ENCODE measurements at places on chromosomes 4 and X.

- no peak for DNase-seq
These were observed 9.4 kb upstream of the KIAA0232 start for GRCh38 chr4:6773106-6773505.

DNA sequence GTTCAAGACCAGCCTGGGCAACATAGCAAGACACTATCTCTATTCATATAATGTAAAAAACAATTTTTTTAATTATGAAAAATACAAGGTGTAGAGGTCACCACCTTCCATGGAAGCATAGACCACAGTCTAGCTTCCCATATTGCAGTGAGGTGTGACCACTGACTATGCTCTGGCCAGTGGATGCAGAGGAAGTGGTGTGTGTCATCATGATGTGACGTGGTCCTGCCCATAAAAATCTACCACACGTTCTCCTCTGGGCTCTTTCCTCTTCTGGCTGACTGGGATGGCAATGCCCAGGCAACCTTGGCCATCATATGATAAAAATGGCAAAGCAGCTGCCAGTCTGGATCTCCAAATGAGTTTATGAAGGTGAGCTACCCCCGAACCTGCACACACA, 65.7 kb downstream of the RBM47 start:
- DNase-seq = no peak

- no peak for DNase-seq
These were observed 5.2 kb upstream of the SMIM10L2A start for GRCh38 chrX:135416546-135416945.

DNA sequence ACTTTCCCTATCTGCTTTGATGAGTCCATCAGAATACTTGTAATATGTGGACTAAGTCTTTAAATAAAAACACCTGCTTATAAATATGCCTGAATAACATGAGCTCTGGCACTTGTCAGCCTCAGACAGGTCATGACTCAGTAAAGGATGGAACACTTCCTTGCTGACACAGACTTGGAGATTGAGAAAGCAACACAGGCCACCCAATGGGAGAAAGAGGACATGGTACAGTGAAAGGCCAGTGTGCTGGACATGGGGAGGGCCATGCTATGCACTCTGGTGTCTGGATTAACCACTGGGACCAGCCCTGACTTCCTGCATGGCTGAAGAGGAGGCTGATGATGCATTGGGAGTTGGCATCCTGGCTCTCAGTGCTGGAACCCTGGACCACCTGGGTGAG, 149.5 kb downstream of the DHRSX start:
- DNase-seq = no peak

GRCh38 chr4:5930456-5930855, 37.6 kb upstream of the CRMP1 start:
- no peak for DNase-seq

DNA sequence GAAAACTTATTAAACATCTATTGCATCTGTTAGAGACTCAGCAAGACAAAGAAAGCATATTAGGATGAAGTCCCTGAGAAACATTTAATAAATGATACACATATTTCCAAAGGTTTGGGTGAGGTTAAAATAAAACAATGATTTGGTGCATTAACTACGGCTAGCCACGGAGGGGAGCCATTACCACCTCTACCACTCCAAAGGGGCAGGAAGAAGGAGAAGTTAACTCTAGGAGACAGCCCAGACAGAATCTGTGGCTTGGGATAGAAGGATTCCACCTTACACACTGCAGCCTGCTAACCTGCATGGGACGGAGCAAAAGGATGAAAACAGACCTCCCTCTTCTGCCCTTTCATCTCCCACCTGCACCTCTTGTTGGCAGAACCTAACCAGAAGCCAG, 189.1 kb upstream of the C1QTNF7 start:
- no peak for DNase-seq

- no peak for DNase-seq
These were observed 31.7 kb upstream of the ZNF41 start for GRCh38 chrX:47514533-47515235.

- DNase-seq = no peak
These were observed 24.0 kb downstream of the ANAPC4 start for GRCh38 chr4:25401066-25401465.

DNA sequence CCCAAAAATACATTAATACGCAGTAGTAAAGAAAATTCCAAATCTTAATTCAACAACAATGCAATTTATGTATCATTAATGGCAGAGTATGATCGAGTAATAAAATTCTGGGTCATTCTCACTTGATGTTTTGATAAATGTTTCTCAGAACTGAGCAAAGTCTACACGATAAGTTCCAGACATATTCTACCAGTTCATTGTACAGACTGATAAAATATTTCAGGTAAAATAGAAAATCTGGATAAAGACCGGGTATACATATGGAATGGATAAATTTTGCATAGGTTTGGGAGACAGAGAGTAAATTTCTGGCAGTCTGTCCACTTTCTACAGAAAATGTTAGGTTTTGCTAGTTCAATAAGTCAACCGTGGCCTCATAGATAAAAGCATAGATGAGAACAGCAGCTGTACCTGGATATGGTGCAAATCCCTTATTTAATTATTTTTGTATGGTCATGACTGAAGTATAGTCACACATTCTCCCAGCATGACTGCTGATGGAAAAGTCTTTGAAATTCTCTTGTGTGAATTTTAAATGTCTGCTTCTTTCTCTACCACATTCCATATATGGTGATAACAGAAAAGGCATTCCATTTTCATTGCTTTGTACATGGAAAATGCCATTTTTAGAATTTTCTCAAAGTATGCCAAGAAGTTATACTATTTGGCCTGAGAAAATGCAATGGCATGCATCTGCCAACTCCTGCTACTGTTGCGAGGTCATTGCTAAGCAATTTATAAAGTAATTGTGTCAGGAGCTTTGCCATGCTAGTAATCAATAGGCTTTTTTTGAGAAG, 301.9 kb upstream of the ARSJ start:
- no peak for DNase-seq

GRCh38 chr4:48271626-48272025, 2.0 kb upstream of the TEC start:
- DNase-seq = no peak

GRCh38 chr4:3410401-3411135, 31.2 kb upstream of the HGFAC start:
- DNase-seq = no peak

DNA sequence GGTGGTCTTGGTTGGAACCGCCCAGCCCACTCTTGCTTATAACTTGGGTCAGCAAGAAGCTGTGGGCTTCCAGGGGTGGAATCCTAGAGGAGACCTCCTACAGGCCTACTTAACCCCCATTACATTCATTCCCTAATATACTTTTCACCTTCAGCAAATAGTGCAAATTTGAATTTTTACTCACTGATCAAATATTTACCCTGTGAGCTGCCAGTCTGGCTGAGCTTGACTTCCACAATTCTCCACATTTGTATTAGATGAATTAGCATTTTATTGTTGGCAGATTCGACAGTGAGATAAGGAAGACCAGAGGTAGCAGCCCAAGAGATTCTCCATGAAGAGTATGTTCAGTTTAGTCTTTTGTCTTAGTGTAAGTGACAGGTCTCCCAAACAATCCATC, 199.6 kb downstream of the BCOR start:
- DNase-seq = no peak

- DNase-seq = no peak
These were observed 12.3 kb downstream of the PDGFC start for GRCh38 chr4:156959298-156959702.

- no peak for DNase-seq
These were observed 21.8 kb upstream of the TNIP3 start for GRCh38 chr4:121185960-121186359.

DNA sequence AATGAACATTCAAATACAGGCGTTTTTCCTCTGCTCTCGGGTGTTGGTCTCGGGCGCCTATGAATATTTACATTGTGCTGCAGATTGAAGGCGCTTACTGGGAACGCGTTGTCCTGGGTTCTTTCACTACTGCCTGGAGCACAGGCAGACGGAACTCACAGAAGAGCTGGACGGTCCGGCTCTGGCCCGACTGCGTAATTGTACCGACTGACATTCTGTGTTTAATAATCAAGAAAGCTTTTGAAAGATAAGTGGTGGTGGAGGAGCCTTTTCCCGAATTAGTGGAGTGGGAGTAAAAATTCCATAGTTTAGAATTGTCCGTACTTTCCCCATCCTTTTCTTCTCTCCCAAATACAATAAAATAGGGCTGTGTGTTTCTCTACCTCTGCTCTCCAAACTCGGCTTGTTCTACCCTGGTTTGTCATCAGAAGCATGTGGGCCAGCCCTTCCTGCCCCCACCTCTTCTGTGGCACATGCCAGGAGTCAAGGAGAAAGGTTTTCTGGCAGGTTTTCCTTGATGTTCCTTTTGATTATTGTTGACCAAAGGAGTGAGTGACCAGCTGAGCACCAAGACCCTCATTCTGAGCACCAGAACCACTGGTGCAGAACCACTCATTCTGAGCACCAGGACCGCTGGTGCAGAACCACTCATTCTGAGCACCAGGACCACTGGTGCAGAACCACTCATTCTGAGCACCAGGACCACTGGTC, 2.3 kb downstream of the FHDC1 start:
- DNase-seq = peak; percentile 58

GRCh38 chr4:139603576-139604410, 47.8 kb upstream of the SETD7 start:
- DNase-seq = peak; percentile 70

DNA sequence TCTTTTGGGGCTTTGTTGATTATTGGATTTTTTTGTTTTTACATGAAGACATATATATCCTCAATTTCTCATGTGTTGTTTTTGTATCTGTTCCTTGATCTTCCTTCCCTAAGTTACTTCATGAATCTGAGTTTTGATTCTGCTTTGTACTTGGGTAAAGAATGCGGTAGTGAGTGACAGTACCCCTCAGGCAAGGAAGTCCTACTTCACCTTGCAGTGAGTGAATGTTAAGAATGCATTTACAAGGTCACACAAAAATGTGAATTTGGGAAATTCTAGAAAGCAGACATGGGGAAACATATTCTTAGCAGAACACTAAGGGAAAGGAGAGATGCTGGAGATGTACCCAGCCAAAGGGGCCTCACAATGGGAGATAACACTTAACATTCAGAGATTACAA, 373.1 kb upstream of the LCORL start:
- DNase-seq = no peak

- no peak for DNase-seq
These were observed 15.2 kb downstream of the EFNB1 start for GRCh38 chrX:68843992-68844391.

GRCh38 chr4:38160487-38161207, 200.4 kb downstream of the PTTG2 start:
- peak; percentile 5 for DNase-seq

GRCh38 chr4:2486981-2487380, 18.1 kb downstream of the RNF4 start:
- no peak for DNase-seq

DNA sequence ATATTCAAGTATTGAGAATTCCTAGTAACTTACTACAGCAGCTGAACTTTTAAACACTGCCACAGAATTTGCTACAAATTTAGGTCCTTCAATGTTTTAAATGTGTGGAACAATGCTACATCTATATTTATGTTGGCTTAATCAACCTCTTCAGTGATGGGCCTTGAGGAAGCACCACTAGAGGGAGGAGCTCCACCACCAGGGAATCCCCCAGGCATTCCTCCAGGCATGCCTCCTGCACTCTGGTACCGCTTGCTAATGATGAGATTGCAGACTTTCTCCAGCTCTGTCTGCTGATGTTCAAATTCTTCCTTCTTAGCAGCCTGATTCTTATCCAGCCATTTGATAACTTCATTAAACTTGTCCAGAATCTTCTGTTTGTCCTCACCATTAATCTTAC, 190.8 kb downstream of the HTR2C start:
- DNase-seq = no peak

DNA sequence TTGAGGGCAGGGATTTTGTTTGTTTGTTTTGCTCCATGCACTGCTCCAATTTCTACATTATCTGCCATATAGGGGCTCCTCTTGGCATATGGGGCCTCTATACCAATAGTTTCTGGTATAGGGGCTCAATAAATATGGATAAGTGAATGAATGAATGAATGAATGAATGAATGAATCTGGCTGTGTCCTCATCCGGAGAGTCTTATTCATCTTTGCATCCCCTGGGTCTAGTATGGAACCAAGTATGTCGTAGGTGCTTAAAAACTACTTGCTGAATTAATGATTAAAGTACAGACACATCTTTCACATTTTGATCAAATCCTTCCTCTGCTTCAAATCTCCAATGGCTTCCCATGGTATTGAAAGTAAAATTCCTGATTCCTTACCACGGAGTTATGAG, 80.1 kb downstream of the DRD5 start:
- no peak for DNase-seq
